ENCODE measurements at places on chromosomes 2 and 18. TPM values are rescaled to one million over a fixed set of nuclear protein-coding genes. Genes with fewer than 3 reads are reported as not detected.

Gene CABLES1
- total RNA-seq: 23.9 TPM

Gene ELMOD3
- 36.1 TPM for total RNA-seq

DNA sequence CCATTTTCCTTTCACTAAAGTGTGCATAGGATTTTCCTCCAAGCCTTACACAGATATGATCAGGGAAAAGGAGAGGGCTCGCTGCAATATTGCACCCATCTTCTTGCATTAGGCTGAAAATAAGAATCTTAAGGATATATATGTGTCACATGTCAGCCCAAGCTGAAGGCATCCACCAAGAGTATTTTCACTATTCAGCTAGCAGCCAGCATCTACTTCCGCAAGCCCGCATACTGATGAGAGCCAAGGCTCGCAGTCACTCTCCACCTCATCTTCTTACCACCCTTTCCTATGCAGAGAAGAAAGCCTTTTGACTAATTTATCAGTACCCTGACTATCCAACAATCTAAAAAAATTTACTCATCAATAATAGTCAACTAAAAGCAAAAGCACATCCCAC lies 6.1 kb downstream of the TMEM163 start:
- no peak for DNase-seq

DNA sequence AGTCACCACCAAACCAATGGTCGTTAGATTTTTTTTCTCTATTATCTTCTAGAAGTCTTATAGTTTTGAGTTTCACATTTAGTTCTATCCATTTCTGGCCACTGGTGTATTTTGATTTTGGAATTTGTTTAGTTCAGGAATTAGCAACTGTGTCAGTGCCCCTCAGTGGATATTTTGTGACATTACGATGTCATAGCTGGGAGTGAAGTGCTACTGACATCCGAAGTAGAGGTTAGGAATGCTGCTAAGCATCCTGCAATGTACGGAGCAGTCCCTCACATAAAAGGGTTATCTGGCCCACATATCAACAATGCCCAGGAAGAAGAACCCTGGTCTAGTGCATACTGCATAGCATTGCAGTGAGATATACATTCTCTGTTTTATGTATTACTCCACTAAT lies 157.4 kb upstream of the RGPD4 start:
- DNase-seq: no peak

Gene LDAH
- 13.4 TPM for total RNA-seq

DNA sequence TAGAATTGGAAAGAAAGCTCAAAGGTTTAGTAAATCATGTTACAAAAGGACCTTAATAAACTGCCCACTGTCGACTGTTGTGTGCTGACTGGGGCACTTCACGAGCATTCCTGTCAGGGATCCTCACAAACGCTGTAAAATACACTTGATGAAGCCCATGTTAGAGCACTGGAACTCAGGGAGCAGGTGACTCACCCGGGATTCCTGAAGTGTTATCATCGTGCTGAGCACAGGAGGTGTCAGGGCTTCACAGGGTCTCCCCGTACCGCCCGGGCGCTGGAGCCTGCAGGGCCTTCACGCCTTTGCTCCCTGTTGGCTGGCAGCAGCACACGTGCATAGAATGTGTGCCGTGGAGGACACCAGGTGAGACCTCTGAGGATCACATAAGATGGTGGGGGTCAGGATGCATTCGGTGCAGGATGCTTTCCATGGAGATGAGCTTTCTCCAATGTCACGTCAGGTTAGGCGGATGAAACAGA lies 187.3 kb downstream of the SNTG2 start:
- DNase-seq: no peak

DNA sequence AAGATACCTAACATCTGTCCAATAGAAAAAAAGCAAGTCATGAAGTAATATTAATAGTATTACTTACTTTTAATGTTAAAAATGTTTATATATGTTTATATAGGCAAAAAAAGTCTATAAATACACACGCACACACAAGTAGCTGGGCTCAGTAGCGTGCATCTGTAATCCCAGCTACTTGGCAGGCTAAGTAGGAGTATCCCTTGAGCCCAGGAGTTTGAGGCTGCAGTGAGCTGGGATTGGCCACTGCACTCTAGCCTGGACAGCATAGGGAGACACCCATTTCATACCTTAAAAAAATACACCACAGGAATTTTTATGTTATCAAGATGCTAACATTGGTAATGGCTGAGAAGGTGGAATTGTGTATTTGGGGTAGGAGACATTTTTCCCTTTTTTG lies 17.4 kb upstream of the AFTPH start:
- no peak for DNase-seq

Gene RPRM
- total RNA-seq: not detected

Gene HRH4
- total RNA-seq: 0.60 TPM

Gene TMEM185B
- 34.3 TPM for total RNA-seq

- no peak for DNase-seq
Observed at GRCh38 chr18:29123706-29124530, 947.0 kb upstream of the CDH2 start.

GRCh38 chr2:144995482-144995881 lies 475.6 kb upstream of the ZEB2 start:
- DNase-seq: no peak

GRCh38 chr2:52844701-52845423 lies 922.7 kb upstream of the CHAC2 start:
- no peak for DNase-seq

DNA sequence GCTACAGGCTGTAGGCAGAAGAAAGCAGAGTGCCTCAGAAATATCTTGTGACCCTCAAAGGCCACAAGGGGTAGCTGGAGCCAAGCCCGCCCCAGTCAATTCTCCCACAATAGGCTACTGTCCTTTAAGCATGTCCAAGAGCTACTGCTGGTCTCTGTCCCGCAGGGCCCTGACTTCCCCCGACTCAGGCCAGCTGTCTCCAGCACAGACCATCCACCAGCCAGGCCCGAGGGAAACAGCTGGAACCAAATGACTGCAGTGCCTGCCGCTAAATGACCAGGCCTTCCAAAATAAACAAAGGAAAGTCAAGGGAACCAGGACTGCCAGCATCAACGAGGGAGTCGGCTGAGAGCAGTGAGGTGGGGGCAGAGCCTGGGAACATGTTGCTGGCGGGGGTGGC lies 36.7 kb downstream of the MCFD2 start:
- DNase-seq: no peak

DNA sequence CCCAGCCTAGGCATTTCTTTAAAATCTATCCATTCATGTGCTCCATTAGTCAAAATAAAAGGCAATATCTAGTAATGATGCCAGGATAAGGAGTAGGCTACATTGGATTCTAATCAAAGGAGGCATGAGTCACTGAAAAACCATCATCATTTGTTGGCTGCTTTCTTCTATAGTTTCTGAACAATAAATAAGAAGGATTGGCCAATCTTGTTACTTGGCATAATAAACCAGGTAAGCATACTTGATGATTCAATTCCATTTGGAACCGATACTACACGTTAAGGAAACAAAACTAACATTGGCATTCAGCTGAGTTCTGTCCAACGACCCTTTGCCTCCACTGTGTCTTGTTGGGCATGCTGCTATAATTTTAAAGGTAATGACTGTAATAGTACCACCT lies 27.2 kb downstream of the ATP8B1 start:
- no peak for DNase-seq

Gene FRZB
- total RNA-seq: 3.0 TPM

Gene TRMT61B
- 17.8 TPM for total RNA-seq

GRCh38 chr2:171411791-171412483 lies 21.9 kb downstream of the METTL8 start:
- no peak for DNase-seq

GRCh38 chr18:48857023-48857694 lies 93.6 kb downstream of the SMAD7 start:
- no peak for DNase-seq

DNA sequence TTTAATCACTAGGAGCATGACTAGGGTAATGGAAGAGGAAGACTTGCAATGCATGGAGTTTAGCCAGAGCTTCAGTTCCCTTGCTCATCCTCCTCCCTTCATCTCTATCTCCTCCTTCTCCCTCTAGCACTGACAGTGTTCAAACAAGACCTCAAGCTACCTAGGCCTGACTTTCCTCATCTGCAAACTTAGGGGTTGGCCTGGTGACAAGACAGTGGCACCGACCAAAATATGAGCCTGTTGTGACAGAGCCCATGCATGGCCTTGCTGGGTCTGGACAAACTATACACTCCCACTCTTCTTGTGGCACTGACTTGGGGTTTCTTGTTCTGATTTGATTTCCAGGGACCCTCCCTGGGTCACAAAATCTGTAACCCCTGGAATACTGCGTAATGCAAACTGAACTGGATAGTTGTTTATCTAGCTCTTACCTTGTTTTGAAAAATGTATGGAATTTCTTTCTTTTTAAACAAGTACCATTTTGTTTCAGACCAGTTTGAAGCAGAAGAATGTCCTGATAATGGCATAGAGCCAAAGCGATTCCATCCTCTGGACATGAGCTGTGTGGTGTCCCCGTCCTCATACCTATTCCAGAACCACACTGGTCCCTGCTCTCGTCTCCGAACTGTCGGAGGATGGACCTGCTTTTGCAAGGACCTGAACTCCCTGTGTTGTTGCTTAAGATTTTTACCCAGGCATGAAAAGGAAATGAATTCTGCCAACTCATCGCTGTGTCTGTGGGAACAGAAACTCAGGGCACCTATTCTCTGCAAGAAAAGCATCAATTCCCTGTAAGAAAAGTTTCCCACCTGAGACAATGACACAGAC lies 33.4 kb upstream of the PPP4R1 start:
- no peak for DNase-seq

GRCh38 chr2:238594796-238595749 lies 168.3 kb downstream of the ASB1 start:
- no peak for DNase-seq

Gene FOXD4L1
- not detected for total RNA-seq

GRCh38 chr2:196335221-196335634 lies 163.8 kb upstream of the STK17B start:
- no peak for DNase-seq

Gene HOXD9
- total RNA-seq: 3.1 TPM

Gene CCDC102B
- total RNA-seq: 17.6 TPM

Gene TLX2
- not detected for total RNA-seq

DNA sequence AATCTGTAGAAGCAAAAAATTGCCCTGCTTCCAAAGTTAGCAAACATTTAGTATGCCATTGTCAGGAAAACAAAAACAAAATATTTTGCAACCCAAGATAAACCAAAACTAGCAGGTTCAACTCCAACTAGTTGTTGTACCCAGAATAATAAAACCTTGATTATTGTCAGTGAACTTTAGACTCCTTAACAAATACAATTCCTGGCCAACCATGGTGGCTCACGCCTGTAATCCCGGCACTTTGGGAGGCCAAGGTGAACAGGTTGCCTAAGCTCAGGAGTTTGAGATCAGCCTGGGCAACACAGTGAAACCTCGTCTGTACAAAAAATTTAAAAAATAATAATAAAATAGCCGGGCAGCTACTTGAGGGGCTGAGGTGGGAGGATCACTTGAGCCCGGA lies 87.5 kb upstream of the MSH2 start:
- no peak for DNase-seq

GRCh38 chr2:190837952-190838361 lies 42.7 kb upstream of the GLS start:
- DNase-seq: no peak
